Fibroblast of the conjunctiva (primary cell): ENCODE measurements at places on chromosomes 6 and 20.
A peak's percentile ranks its signal among the peaks of the same experiment; 100 is the strongest.

DNA sequence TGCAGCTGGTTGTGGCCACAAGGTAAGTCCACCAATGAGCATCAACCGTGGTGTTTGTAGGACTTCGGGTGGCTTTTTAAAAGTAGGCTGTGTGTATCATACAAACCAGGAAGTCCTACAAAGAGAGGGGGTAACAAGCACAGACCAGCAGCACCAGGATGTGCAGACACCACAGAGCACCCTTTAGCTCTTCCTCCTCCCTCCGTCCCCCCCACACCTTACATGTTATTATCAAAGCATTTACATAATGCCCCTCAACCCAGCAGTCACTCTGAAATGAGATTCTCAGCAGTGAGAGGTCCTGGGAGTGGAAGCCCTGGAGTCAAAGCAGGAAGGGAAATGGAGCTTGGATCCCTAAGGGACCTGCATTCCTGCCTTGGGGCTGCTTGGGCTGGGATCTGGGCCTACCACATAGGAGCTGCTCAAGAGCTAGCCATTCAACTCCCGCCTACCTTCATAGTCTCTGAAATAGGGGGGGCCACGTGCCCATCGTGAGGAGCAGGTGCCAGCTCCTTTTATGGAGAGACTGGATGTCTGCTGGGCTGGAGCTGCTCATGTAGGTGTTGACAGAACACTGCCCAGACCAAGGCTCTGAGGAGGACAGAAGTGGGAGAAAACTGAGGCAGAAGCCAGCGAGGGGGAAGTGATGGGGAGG lies 90.6 kb downstream of the PSMB1 start:
- no peak for DNase-seq

DNA sequence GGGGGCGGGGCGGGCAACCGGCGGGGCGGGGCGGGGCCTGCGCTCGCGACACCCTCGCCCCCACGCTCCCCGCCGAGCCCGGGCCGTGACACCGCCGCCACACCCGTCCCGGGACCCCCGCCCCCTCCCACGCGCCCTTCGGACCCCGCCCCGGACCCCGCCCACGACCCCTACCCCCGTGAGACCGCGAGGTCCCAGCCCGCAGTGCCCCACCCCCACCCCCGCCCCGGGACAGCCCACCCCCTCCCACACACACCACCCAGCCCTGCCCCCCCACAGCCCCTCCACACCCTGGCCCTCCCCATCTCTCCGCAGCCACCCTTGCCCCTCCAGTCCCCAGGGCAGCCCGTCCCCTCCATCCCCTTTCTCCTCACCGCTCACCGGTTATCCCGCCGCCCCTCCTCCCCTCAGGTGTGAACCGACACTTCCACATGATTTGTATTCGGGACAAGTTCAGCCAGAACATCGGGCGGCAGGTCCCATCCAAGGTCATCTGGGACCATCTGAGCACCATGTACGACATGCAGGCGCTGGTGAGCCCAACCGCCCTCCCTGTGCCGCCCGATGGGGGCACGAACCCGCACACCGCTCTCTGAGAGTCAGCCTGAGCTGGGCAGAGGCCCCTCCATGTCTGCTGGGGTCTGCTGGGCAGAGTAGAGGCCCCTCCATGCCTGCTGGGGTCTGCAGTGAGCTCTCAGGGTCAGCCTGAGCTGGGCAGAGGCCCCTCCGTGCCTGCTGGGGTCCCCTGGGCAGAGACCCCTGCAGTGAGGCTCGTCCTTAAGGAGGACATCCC lies 622 bp downstream of the MRGBP start:
- DNase-seq: no peak

- DNase-seq: no peak
These were observed 58.6 kb upstream of the ZNF217 start for GRCh38 chr20:53652090-53652858.

- no peak for DNase-seq
These were observed 2.0 kb downstream of the DXO start for GRCh38 chr6:31969712-31970603.

DNA sequence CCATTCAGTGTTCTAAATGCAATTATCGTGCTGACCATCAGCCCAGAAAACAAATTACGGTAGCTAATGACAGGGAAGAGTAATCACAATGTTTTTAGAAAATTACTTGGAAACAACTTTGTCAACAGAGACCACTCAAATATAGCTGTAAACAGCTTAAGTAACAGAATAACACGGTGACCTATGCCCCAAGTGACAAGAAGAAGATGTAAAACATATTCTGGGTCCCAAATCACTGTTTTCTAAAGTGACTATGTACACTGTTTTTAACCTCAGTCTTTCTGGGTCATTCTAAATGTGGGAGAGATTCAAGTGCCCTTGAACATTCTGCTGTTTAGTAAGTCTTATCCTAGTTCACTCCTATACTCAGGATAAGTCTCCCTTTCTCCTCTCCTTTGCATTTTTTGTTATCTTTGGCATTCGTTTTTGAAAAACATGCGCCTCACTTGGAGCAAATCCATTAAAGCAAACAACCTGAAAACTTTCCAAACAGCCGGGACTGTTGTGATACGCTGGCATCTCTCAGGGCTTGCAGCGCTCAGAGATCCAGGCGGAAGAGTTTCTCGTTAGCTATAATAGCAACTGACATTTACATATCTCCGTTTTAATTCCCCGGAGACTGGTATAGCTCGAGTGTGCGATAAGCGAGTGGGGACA lies 114.5 kb upstream of the SOX4 start:
- peak; percentile 57 for DNase-seq

- no peak for DNase-seq
These were observed 3.2 kb downstream of the CUTA start for GRCh38 chr6:33414592-33415271.

DNA sequence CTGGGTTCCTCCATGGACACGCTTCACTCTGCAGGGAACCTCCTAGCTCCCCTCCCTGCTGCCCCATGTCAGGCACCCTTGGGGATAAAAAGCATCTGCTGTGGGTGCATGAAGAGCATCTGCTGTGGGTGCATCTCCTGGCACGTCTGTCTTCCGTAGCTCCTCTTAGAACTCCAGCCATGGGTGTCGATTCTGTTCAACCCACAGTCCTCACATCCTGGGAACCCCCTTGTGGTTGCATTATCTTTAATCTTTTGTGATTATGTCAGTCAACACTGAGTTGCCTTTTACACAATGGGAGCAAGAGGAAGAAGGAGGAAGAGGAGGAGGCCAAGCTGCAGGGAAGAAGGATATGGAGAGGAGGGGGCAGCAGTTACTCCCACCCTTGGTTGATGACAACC lies 24.1 kb upstream of the CCR6 start:
- DNase-seq: no peak

- no peak for DNase-seq
These were observed 124.5 kb upstream of the SAMD5 start for GRCh38 chr6:147384029-147384428.
